SIG-M5 (cell line): ENCODE measurements at places on chromosomes 2 and 18.
A peak's percentile ranks its signal among the peaks of the same experiment; 100 is the strongest.

DNA sequence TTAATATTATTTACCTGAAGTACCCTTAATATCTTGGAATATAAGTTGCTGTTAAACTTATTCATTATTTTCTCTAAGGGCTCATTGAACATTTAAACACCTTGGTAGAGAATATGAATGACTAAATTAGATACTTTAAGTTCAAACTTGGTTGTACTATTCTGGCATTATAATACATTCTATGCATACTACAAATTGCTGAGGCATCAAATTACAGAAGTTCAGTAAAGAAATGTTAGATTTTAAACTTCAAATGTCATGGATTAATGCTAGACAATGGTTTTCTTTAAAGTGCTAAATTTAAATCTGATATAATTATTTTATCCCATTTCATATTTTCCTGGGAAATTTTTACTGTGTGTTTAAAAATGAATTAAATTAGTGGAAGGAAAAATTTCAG is 63.1 kb downstream of the CDCA7 start:
- no peak for DNase-seq

DNA sequence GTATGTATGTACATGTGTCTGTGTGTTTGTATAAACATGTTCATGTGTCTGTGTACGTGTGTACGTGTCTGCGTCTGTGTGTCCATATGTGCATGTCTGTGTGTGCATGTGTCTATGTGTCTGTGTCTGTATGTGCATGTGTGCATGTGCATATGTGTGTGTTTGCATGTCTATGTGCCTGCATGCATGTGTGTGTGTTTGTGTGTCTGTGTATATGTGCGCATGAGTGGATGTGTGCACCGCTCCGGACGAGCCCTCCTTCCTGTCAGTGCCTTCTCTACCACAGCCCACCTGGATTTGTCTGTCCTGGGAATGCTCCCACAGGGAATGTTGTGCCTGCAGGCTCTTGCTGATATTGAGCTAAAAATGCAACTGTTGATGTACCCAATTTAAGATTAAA is 113.3 kb upstream of the EPC2 start:
- no peak for DNase-seq

DNA sequence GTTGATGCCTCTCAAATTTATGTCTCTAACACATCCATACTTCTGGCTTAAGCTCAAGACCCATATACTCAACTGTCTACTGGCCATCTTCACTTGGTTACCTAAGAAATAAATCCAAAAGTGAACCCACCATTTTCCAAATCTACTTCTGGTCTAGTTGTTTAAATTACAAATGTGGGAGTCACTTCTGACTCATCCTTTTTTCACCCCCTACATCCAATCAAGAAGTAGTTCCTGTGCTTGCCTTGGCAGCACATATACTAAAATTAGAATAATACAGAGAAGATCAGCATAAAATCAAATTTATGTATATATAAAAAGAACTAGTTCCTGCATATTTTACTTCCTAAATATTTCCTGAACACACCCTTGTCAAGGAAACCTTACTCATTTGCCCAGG is 53.6 kb downstream of the STRN start:
- DNase-seq: no peak

DNA sequence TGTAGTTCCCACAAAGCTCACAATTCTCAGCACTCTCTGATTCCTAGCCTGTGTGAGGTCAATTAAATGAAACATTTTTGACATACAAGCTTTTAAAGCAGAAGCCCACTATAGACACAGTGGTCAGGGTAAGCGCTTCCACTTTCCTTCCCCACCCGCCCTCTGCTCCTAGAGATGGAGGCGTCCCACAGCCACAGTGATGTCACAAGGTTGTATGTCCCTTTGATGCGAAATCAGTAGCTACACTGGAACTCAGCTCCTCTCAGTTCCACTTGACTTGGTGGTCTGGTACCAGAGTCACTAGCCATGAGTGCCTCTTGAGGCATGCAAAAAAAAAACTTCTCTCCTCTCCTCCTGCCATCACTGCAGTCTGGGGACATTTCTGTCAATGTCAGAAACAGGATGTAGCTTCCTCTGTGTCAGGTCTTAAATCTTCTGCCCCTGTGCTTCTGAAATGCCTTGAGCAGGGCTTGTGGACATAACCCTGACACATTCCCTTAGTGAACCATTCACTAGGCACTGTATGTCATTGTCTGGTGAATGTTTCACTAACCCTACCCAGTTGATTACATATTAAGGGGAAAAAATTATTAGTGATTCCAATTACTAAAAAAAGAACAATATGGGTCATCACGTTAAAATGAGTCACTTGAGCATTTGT is 7.8 kb downstream of the SULT1C4 start:
- no peak for DNase-seq

DNA sequence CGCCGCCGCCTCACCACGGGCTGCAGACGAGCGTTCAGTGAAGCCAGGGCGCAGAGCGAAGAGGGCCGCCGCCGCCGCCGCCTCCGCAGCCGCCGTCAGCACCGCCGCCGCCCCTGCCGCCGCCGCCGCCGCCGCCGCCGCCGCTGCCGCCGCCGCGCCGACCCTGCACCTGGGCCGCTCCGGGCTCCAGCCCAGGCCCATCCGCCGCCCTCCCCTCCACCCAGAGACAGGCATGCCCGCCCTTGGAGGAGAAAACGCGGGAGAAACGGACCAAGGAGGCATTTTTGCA is 3.0 kb downstream of the POU3F3 start:
- DNase-seq: no peak

DNA sequence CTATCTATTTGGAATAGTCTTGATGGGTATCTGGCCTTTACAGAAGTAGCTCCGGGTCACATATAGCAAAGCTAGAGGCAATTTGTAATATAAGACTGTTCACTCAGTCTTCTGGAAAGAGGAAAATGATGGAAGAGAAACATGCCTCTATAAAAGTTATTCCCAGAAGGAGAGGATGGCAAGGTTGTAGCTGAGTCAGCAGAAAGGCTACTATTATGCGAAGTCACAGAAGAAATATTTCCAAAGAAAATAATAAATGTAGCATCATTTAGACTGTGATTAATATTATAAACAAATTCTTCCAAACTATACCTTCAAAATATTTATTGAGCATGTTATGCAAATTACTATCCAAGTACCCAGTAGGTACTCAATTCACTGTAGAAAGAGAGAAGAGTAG is 1027.7 kb upstream of the TMEFF2 start:
- no peak for DNase-seq

GRCh38 chr2:88735853-88736252 is 44.4 kb downstream of the RPIA start:
- no peak for DNase-seq

- DNase-seq: no peak
These were observed 81.0 kb downstream of the TAF4B start for GRCh38 chr18:26307161-26307773.

DNA sequence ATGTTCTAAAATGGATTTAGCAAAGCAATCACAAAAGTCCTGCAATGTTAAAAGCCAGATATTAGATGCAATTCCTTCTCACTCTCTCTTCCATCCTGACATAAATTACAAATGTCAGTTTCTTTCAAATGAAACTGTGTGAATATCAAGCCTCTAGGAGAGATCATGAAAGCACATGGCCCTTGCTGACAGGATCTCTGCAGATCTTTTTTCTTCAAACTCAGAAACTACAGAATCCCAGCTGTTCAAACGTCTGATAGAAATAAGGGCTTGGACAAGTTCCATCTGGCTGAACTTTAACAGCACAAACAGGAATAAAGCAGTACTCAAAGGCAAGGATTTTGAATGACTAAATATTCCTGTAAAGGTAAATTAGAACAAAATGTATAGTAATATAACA is 47.6 kb downstream of the PDE1A start:
- no peak for DNase-seq

DNA sequence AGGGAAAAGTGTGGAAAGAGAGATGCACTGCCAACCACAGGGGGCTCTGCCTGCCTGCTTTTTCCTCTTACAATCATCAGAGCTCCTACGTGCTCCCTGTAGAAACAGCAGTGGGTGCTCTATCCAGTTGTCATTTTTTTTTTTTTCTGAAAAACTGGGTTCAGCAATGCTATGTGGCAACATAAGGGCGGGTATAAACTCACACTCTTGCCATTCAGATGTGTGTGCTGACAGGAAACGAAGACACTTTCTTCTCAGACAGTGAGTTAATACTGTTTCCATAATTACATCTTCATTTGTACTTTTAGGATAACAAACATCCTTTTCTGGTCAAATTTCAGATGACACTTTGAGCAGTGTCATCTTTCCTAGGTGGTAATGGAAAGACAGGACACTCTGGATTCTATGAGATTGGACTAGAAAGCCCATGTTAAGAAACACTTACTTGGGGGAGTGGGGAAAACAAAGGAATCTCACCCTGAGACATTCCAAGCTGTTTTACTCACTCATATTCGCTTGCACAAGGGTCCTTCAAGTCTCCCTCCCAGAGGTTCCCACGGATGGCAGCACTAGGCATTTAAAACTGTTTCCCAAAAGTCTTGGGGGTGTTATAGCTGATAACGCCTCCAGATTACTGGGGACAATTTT is 41.3 kb downstream of the CCDC93 start:
- DNase-seq: no peak

DNA sequence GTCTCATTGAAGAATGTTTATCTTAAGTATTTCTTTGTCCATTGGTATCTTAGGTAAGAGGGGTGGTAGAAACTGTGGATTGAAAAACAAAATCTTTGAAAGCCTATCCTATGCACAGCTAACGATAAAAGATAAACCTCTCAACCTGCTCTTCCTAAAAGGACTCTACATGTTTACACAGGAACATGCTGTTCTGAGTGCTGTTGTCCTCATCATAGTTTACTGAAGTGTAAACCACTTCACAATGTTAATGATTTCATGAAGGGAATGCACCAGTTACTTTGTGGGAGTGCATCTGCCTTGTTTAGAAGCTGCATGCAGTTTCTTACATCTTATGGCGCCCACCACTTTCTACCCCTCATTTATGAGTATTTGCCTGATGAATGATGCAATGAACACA is 1.2 kb downstream of the ACMSD start:
- no peak for DNase-seq

DNA sequence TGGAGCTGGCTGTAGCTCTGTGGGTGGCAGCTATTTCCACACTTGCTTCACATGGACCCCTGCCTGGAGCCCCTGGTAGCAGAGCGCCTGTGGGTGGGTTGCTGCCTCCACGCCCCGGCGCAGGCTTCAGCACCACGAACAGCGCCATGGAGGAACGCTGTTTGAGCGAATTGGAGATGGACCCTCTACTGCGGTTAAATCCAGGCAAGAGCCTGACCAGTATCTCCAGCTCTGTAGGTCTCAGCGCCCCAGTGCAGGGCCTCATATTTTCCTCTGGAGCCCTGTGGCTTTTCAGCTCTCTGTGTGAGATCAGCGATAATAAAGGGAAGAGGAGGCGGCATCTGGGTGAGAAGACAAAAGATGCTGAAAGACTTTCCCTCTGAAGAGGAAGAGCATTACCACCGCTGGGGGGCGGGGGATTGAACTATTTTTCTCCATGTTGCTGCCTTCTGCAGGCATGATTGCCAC is 12.0 kb downstream of the ONECUT2 start:
- DNase-seq: peak; percentile 40

DNA sequence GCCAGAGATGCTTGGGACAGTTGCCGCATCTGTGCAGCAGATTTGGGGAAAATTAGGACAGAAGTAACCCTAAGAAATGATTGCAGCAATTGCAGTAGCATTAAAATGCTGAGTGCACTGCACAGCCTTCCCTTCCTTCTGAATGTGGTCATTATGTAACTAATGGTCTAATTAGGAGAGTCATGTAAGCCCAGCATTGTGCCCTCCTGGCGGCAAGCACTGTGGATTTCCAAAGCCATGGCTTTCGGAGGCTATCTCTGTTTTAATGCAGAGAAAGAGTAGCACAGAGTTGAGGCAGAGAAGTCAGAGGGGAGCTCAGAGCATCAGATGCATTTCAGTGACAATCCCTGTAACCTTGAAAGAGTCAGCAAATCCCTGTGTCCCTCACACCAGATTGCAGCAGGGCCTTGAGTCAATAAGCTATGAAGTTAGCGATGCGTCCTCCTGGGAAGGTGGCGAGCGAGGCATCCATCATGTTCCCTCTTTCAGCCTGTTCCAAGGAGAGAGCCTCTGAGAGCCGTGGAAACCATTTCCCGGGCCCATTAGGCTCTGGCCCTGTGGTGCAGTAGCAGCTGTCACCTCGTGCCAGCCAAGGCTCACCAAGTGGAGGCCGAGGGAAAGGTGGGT is 307.2 kb downstream of the FBXO15 start:
- no peak for DNase-seq

GRCh38 chr18:79022603-79023002 is 43.0 kb downstream of the SALL3 start:
- no peak for DNase-seq

GRCh38 chr2:217330647-217331046 is 470.8 kb upstream of the TNP1 start:
- DNase-seq: no peak

GRCh38 chr2:237889016-237889415 is 29.6 kb downstream of the RAMP1 start:
- no peak for DNase-seq

GRCh38 chr2:45674035-45674816 is 22.8 kb downstream of the PRKCE start:
- DNase-seq: no peak

DNA sequence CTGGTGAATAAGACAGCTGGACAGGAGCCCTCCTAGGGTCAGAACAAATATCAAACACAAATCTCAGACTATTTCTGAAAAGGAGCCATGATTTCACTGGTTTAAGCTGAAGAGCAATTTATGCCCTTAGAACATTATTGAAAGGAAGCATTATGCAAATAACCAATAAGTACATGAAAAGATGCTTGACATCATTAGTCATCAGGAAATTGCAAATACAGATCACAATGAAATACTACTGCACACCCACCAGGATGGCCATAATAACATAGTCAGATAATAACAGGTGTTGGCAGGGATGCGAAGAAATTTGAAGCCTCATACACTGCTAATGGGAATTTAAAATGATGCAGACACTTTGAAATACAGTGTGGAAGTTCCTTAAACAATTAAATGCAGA is 176.4 kb upstream of the RAB6C start:
- no peak for DNase-seq

- DNase-seq: no peak
These were observed 532.7 kb upstream of the FSHR start for GRCh38 chr2:49686897-49687442.

- DNase-seq: no peak
These were observed 154.3 kb downstream of the TCF4 start for GRCh38 chr18:55433648-55434047.

DNA sequence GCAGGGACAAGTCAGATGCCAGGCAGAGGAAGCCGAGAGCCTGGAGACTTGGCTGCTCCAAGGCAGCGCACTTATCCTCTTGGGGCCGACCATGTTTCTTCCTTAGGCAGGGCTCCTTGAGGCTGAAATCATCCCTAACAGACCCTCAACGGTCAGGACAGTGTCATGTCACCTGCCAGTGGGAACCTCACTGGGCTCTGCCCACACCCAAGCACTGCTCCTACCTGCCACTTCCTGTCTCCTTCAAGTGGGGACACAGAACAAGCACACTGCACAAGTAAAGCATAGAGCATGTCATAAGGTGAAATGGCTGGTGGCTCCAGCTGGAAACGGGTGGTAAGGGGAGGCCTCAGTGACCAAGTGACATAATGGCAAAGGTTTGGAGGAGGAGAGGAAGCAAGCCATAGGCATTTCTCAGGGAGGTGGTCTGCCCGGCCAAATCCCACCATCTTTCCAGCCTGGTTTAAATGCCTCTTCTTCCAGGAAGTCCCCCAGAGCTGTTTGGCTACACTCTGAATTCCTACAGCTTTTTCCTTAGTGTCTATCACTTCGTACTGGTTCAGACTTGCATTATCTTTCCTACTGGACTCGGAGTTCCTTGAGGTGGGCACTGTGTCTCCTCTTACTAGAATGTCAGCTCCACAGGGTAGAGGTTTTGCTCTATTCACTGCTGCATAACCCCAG is 7.3 kb upstream of the ATOH8 start:
- DNase-seq: no peak

- no peak for DNase-seq
These were observed 62.5 kb downstream of the ONECUT2 start for GRCh38 chr18:57497372-57498294.
